ENCODE measurements at places on chromosomes 4 and X. TPM values are rescaled to one million over a fixed set of nuclear protein-coding genes. Genes with fewer than 3 reads are reported as not detected.

DNA sequence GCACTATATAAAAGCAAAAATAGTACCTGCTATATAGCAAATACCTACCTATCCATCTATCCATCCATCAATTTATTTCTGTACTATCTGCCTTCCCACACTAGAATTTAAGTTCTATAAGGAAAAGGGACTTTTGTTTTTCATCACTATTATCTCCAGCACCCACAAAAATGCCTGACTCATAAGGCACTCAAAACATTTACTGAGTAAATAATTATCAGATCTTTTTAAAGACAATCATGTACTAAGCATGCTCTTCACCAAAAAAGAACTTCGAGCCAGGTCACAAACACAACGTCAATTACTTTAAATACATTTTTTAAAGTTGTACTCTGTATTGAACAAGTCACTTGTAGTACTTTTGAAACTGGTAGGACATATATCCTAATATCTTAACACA lies 119.9 kb downstream of the FBXW7 start:
- peaks cover 27% of the 10 kb centered on the region for H3K4me1 ChIP-seq
- no peaks in the 10 kb centered on the region for H3K27me3 ChIP-seq
- H3K4me3 ChIP-seq, result no peak overlapping the region
- H3K36me3 ChIP-seq, result no peaks in the 10 kb centered on the region

DNA sequence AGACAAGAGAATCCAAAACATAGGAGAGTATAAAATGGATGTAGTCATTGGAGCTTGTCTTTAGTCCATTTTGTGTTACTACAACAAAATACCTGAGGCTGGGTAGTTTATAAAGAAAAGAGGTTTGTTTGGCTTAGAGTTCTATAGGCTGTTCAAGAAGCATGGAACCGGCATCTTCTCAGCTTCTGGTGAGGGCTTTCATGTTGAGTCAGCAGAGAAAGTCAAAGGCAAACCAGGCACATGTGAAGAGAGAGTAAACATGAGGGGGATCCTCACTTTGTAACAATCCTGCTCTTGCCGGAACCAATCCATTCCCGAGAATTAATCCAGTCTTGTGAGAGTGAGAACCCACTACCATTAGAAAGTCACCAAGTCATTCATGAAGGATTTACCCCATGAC lies 8.1 kb upstream of the HCCS start:
- peaks cover 9% of the 10 kb centered on the region for H3K4me1 ChIP-seq
- DNase-seq, result no peak
- peak overlapping the region; percentile 15 for H3K27ac ChIP-seq

- peaks cover 14% of the 10 kb centered on the region for H3K27me3 ChIP-seq
- no peaks in the 10 kb centered on the region for H3K36me3 ChIP-seq
- H3K27ac ChIP-seq, result no peak overlapping the region
Measured at GRCh38 chrX:74338852-74339251, 34.9 kb downstream of the ZCCHC13 start.

GRCh38 chrX:65581661-65582339 lies 47.2 kb upstream of the LAS1L start:
- DNase-seq, result peak; percentile 70
- H3K4me3 ChIP-seq, result no peak overlapping the region
- no peak overlapping the region for H3K27ac ChIP-seq
- H3K36me3 ChIP-seq, result no peaks in the 10 kb centered on the region

- H3K27ac ChIP-seq, result no peak overlapping the region
- no peak for DNase-seq
- peaks cover 8% of the 10 kb centered on the region for H3K36me3 ChIP-seq
Measured at GRCh38 chr4:166501941-166502382, 628.9 kb downstream of the TLL1 start.

GRCh38 chr4:100311181-100311580 lies 120.9 kb upstream of the DDIT4L start:
- DNase-seq, result no peak
- no peak overlapping the region for H3K4me3 ChIP-seq
- no peak overlapping the region for H3K27ac ChIP-seq
- no peaks in the 10 kb centered on the region for H3K27me3 ChIP-seq
- H3K4me1 ChIP-seq, result no peaks in the 10 kb centered on the region

DNA sequence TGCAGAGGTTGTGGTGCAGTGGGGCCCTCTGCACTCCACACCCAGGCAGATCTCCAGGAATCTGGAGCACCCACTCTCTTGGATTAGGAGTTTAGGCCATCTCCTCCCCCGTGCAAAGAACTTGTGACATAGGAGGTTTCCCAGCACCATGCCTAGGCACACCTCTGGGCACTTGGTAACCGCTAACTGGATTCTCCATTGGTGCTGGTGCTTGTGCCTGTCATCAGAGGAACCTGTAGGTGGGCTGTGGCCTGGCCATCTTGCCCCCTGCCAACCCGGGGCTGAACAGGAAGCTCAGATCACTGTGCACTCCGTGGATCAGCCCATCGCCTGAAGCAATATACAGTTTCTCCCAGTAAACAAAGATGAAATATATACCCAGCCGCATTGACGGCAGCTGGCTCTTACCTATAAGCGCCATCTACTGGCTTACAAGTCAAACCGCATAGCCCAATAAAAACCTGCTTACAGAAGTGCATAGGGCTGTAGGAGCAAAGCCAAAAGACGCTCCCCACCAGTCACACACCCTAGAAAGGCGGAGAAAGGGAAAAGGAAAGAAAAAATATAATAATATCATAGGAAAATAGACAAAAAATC lies 19.1 kb upstream of the TEX13B start:
- H3K27ac ChIP-seq, result no peak overlapping the region
- no peaks in the 10 kb centered on the region for H3K36me3 ChIP-seq
- H3K4me1 ChIP-seq, result no peaks in the 10 kb centered on the region

DNA sequence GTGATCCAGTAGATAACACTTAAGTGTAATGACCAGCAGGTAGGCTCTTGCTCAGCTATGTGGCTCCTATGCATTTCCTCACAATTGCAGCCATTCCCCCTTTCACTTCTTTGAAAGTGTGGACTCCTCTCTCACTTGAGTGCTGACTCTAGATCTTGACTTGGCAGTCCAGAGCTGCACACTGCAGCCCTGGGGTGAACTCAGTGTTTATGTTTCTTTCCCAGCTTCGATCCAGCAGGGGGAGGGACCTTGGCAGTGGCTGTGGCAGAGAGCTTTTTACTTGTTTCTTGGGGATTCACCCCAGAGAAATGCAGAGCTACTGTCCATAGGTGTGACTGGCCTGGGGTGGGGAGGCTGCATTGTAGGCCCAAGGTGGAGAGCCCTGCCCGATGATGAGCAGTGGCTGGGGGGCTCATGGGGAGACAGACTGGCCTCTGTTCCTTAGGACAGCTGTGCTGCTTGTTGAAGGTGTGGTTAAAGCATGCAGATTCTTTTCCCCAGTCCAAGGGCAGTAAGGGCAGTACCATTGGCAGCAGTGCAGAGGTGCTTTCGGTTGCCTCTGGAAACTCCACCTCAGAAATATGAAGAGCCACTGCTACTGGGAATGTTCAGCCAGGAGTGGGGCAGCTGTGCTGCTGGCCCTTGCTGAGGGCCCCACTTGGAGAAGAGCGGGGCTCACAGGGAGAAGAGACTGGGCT lies 134.7 kb downstream of the SH3BGRL start:
- no peak overlapping the region for H3K27ac ChIP-seq
- peaks cover 21% of the 10 kb centered on the region for H3K4me1 ChIP-seq
- H3K36me3 ChIP-seq, result peaks cover 16% of the 10 kb centered on the region
- no peaks in the 10 kb centered on the region for H3K27me3 ChIP-seq

- H3K4me3 ChIP-seq, result no peak overlapping the region
- no peak for DNase-seq
- peaks cover 9% of the 10 kb centered on the region for H3K27me3 ChIP-seq
Measured at GRCh38 chr4:185993328-185993973, 75.5 kb upstream of the TLR3 start.

DNA sequence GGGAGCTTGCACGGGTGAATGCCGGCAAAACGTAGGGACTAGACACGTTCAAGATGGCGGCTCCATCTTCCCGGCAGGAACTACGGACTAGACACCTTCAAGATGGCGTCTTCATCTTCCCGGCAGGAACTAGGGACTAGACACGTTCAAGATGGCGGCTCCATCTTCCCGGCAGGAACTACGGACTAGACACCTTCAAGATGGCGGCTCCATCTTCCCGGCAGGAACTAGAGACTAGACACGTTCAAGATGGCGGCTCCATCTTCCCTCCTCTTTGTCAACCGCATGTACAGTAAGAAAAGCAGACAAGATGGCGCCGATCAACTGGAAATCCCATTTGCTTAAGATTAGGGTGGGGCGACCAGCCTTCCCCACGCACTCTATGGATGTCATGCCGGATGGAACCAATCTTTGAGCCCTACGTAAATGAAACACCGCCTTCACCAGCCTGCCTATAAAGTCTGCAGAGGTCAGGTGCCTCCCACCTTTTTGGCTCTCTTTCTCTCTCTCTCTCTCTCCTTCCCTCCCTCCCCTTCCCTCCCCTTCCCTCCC lies 222.4 kb downstream of the CRLF2 start:
- no peaks in the 10 kb centered on the region for H3K27me3 ChIP-seq
- peaks cover 10% of the 10 kb centered on the region for H3K4me1 ChIP-seq
- peak overlapping the region; percentile 34 for H3K4me3 ChIP-seq

- no peaks in the 10 kb centered on the region for H3K27me3 ChIP-seq
- H3K4me3 ChIP-seq, result no peak overlapping the region
- H3K27ac ChIP-seq, result no peak overlapping the region
- no peaks in the 10 kb centered on the region for H3K36me3 ChIP-seq
- no peak for DNase-seq
Measured at GRCh38 chr4:130359542-130359941, 1263.6 kb downstream of the C4orf33 start.

- no peaks in the 10 kb centered on the region for H3K27me3 ChIP-seq
- no peaks in the 10 kb centered on the region for H3K4me1 ChIP-seq
- no peak overlapping the region for H3K27ac ChIP-seq
- no peaks in the 10 kb centered on the region for H3K36me3 ChIP-seq
- H3K4me3 ChIP-seq, result no peak overlapping the region
- DNase-seq, result no peak
Measured at GRCh38 chrX:44382871-44383270, 39.4 kb upstream of the EFHC2 start.

DNA sequence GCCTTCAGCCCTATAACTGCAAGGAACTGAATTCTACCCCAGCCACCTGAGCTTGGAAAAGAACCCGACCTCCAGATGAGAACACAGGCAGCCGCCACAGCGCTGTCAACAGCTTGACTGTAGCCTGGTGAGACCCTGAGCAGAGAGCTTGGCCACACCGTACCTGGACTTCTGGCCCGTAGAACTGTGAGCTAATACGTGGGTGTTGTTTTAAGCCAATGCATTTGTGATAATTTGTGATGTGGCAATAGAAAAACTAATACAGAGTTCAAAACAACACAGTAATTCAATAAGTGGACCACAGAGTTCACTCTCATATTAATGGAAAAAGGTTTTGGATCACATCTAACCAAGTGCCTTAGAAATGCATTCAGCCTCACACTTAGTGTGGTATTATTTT lies 96.6 kb upstream of the TBL1X start:
- H3K4me3 ChIP-seq, result peak overlapping the region; percentile 43
- no peak overlapping the region for H3K27ac ChIP-seq
- peaks cover 20% of the 10 kb centered on the region for H3K4me1 ChIP-seq
- H3K36me3 ChIP-seq, result no peaks in the 10 kb centered on the region
- DNase-seq, result no peak

- DNase-seq, result no peak
- no peaks in the 10 kb centered on the region for H3K27me3 ChIP-seq
- H3K4me1 ChIP-seq, result peaks cover 29% of the 10 kb centered on the region
- no peak overlapping the region for H3K4me3 ChIP-seq
- no peak overlapping the region for H3K27ac ChIP-seq
Measured at GRCh38 chr4:1164956-1165545, 7.3 kb downstream of the SPON2 start.

- no peak overlapping the region for H3K27ac ChIP-seq
- H3K36me3 ChIP-seq, result peaks cover 12% of the 10 kb centered on the region
- H3K27me3 ChIP-seq, result peaks cover 20% of the 10 kb centered on the region
- H3K4me3 ChIP-seq, result no peak overlapping the region
- peaks cover 15% of the 10 kb centered on the region for H3K4me1 ChIP-seq
Measured at GRCh38 chr4:139282721-139283075, 2.7 kb upstream of the MGARP start.

DNA sequence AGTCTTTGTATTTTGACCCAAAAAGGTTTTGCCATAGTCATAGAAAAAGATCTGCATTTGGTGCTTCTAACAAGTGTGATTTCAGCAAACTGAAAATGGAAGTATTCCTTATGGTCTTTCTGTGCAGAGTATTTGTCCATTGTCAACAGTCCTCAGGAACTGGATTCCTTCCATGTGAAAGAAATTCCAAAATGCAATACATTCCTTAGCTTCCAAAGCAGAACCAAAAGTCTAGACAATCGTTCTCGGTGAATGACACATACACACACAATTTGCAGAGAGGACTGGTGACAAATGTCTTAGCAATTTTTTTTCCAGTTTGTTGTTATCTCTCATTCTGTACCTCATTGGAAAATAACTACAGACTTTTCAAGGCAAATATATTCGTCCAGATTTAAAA lies 562.2 kb upstream of the SLIT2 start:
- H3K27me3 ChIP-seq, result no peaks in the 10 kb centered on the region
- no peaks in the 10 kb centered on the region for H3K4me1 ChIP-seq
- no peaks in the 10 kb centered on the region for H3K36me3 ChIP-seq
- DNase-seq, result no peak
- no peak overlapping the region for H3K27ac ChIP-seq

- H3K4me3 ChIP-seq, result no peak overlapping the region
- no peaks in the 10 kb centered on the region for H3K4me1 ChIP-seq
- peaks cover 11% of the 10 kb centered on the region for H3K36me3 ChIP-seq
- H3K27me3 ChIP-seq, result no peaks in the 10 kb centered on the region
- H3K27ac ChIP-seq, result no peak overlapping the region
Measured at GRCh38 chr4:19379191-19379708, 872.5 kb upstream of the SLIT2 start.

DNA sequence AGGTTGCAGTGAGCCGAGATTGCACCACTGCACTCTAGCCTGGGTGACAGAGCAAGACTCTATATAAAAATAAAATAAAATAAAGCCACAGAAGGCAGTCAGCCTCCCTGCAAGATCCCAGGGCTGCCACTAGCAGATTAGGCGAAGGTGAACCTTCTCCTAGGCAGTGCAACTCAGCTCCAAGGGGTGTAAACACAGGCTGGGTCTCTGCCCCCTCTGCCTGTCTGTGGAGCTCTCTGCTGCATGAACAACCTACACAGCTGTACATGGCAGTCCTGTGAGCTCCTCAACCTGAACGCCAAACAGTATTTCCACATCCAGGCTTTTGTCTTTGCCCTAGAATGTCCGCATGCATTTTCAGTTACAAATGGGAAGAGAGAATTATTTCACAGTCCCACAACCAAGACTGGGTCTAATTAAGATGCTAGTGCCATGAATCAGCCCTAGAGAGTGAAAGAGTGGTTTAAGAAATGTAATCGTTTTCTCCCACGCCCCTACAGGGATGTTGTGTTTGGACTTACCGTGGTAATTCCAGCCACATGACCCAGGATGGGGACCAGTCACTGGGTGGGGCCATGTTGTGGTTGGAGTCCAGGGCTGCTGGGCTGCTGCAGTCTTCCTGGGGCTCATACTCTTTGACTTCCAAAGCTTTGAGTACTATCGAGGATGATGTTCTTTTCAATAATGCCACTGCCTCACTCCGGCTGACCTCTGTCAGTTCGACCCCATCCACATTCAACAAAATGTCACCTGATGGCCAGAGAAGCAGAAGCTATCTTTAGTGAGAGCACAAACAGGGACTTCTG lies 99.0 kb downstream of the FIP1L1 start:
- H3K4me3 ChIP-seq, result no peak overlapping the region
- no peak for DNase-seq
- H3K27ac ChIP-seq, result no peak overlapping the region
- no peaks in the 10 kb centered on the region for H3K4me1 ChIP-seq
- no peaks in the 10 kb centered on the region for H3K27me3 ChIP-seq

GRCh38 chr4:75490155-75490554 lies 24.0 kb downstream of the RCHY1 start:
- no peak overlapping the region for H3K4me3 ChIP-seq
- no peak overlapping the region for H3K27ac ChIP-seq
- H3K27me3 ChIP-seq, result no peaks in the 10 kb centered on the region
- peaks cover 13% of the 10 kb centered on the region for H3K36me3 ChIP-seq

TASL gene
- 7.2 TPM for total RNA-seq

CYTL1 gene
- total RNA-seq, result not detected

HHIP gene
- total RNA-seq, result not detected

COL25A1 gene
- not detected for total RNA-seq

GC gene
- total RNA-seq, result not detected

DCX gene
- total RNA-seq, result not detected
